ENCODE measurements at places on chromosomes 6 and 20.

GRCh38 chr20:6863355-6863754 is 95.9 kb downstream of the BMP2 start:
- DNase-seq: no peak

DNA sequence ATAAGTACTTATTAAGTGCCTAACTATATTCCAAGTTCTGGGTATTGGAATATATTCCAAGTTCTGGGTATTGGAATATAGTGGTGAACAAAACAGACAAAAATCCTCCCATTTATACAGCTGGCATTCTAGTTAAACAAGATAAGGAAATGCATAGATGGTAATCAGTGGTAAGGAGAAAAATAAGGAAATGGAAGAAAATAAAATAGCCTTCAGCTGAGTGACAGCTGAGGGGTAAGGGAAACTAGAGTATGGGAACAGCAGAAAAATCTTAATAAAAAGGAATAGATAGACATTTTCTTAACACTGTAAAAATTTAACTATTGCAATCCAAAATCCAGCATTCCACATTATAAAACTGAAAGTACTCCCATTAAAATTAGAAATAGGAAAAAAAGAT is 17.2 kb upstream of the WFDC10A start:
- no peak for DNase-seq

DNA sequence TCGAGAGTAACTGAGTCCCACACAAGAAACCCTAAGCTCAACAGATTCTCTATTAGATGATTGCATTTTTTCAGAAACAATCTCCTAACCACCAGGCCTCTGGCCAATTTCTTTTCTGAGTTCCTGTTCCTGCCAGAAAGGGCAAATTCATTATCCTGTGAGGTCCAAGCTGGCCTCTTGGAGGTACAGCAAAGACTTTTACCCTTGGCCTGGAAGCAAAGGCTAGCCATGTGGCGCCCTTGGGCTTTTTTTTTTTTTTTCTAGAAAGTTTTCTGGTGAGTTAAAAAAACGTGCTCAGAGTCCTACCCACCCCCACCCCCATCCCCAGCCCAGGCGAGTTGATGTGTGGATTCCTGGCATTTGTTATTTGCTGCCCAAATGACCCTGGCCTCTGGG is 59.0 kb upstream of the EEF1A1 start:
- no peak for DNase-seq

DNA sequence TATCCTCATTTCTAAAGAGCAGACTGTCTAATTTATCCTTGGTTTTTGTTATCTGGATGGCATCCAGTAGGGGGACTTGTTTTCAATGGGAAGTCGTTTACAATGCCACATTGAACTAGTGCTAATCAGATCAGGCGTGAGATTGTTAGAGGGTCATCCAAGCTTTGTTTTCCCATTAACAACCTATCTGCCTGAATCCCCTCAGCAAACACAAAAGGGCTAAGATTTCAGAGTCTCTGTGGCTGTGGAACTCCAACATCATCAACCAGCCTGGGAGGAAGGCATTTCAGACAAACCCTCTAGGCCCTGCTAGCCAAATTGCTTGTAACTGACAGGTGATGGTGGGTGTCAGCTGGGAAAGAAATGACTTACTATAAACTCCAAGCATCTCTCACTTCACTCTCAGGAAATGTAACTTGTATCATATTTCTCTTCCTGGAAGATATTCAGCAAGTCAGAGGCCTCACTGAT is 47.7 kb downstream of the COL19A1 start:
- DNase-seq: no peak

GRCh38 chr20:62678553-62678952 is 30.1 kb upstream of the NTSR1 start:
- no peak for DNase-seq

DNA sequence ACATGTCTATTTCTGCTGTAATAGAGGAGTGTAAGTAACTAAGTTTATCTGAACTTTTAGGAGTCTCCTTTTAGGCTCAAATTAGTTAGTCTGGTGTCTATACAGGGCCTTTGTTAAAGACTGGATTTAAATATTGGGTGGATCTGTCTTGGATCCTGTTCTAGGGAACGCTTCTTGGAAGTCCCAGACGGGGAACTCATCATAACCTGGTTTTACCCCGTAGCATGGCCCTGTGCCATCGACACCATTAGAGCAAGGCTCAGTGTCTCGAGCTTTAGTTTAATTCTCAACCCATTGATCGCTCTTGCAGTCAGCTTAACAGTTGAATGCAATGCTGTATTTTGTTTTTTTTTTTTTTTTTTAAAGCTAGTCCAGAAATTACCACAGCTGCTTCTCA is 89.9 kb downstream of the CARMIL1 start:
- no peak for DNase-seq

GRCh38 chr6:106431972-106432371 is 71.5 kb downstream of the CRYBG1 start:
- no peak for DNase-seq

DNA sequence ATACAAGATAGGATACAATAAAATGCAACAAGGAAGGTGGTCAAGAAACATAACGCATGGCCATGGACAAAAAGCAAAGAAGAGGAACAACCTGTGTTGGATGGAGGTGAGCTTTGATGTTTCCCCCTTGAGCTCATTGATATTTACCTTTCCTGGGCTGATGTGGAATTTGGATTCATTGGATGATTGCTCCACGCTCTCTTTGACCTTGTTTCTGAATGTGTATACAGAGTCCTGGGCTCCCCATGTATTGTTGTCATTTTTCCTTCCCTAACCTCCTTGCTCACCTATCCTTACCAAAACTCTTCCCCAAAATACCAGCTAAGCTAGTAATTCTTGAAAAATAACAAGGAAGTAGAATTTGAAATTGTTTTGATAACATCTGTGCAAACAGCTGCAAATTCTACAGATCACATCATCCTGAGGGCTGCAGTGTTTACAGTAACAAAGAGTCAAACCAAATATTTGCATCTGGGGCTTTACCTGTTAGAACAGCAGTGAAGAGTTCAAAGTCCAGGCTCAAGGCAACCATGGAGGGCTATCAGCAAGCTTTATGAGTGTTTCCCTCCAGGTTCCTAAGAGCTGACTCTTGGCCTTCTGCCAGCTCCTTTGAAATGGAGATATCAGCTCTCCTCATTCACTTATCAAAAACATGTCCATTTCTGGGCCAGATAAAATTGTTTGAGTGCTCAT is 214.3 kb upstream of the MARCKS start:
- no peak for DNase-seq

DNA sequence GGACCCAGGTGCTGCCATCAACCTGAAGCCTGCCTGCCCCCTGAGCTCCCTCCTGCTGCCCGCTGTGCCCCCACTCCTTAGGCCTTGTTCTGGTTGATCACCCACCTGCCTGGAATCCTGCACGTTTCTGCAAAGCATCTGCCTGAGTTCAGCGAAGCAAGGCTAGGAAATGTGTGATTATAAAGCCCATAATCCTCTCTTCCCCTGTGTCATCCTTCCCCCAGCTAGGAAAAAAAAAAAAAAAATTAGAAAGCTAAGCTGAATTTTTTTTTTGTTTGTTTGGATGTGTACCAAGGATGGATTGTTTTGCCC is 93.2 kb downstream of the FOXA2 start:
- DNase-seq: no peak

- no peak for DNase-seq
These were observed 2.1 kb upstream of the TNFAIP3 start for GRCh38 chr6:137864812-137865508.

DNA sequence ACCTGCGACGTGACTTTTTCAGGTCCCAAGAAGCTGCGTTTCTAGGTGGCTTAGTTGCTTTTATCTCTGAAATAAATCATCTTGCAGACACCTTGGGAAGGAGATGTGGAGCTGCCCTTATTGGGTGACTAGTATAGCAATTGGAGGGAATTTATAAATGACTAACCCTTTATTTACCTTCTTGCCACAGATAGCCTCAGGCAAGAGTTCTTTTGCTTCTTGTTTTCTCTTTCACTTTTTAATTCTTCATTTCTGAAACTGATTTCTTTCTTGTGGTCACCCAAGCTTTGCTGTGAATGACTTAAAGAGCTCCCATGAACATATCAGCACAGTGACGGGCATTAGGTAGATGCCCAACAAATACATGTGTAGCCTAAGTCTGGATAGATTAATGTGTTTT is 3.0 kb downstream of the ADGRF4 start:
- no peak for DNase-seq

- DNase-seq: no peak
These were observed 44.4 kb upstream of the SMOC2 start for GRCh38 chr6:168396561-168396960.
